ENCODE measurements at places on chromosomes 16 and 17.

- DNase-seq: no peak
These were observed 6.8 kb downstream of the CRISPLD2 start for GRCh38 chr16:84826558-84826941.

- DNase-seq: no peak
These were observed 12.2 kb upstream of the CBX4 start for GRCh38 chr17:79851461-79851817.

DNA sequence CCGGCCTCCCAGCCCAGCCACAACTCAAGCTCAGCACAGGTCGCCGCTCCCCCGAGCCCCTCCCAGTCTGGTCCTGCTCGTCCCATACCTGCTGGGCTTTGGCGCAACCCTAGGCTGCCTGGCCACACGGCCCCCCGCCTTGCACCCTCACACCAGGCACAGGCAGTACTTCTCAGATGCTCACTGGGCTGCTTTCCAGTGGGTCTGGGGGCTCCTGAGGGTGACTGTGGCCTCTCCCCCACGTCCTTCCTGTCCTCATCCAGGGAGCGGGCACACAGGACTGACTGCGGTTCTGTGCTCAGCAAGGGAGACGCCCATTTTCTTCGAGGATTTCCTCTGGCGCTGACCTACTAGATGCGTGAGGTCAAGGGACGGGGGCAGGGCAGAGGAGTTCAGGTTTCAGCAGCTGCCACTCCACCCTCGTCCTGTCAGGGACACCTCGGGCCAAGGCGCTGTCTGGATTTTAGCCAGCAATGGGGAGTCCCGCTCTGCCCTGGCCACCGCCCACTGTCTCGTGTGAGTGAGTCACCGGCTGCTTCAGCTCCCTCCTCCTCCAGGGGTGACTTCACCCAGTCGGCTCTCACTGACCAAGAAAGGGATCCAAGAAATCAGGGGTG, 115.8 kb downstream of the NPIPB11 start:
- DNase-seq: peak; percentile 6

GRCh38 chr16:27244363-27244755, 24.2 kb downstream of the NSMCE1 start:
- no peak for DNase-seq

DNA sequence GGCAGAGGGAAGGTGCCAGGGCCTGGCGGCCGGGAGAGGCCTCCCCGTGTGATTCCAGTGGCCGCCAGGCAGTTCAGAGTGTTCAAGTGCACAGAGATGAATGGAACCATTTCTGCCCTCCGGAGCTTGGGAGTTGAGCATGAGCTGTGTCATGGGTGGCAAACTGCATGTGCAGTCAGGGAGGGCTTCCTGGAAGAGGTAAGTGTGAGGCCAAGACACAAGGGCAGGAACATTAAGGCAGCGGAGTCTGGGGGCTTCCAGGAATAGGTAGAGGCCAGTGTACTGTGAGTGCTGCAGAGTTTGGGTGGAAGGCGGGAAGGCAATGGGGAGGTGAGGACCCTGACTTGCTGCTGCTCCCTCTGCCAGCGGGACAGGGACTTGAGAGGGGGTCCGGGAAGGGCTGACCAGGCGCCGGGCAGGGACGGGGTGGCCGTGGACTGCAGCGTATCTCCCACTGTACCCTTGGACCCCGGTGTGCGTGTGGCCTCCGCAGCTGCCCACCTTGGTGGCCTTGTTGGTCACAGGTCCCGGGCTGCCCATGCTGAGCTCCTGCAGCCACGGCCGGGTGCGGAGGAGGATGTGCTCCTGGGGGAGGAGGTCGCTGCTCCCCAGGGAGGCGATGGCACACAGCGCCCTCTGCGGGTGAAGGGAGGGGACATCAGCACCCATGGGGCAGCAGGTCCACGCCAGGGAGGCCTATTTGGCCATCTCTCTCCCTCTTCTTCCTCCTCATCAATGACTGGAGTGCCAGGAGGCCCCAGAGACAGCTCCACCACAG, 7.5 kb upstream of the CEP131 start:
- no peak for DNase-seq

DNA sequence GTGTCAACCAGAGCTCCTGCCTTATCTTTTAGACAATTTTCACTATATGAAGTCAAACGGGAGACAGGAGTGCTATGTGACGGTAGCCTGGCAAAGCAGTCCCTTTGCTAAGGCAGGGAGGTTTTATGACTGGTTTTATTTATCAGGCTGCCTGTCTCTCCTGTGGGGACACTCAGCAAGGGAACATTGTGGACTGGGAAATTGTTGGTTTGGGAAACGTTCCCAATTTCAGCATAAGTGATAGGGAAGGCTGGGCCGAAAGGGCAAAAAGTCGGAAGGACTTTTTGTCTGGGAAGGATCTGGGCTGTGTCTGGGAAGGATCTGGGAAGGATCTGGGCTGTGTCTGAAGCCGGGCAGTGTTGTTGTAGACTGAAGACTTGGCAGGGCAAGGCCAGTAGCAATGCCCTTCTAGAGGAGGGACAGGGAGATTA, 211.2 kb downstream of the PARN start:
- no peak for DNase-seq

DNA sequence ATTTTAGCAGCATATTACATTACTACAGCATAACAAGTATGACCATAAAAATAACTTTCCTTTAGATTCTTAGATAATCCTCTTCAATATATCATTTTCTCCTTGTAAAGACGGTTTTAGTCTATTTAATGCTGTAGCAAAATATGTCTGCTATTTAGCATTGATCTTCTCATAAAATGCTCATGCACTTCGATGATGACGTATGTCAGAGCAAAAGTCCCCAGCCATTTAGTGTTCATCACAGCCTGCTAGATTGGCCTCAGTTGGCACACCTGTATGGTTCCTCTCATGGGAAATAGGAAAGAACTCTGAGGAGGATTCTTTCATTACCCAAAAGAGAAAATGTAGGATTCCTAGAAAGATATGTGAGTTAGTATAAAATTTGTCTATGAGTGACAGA, 232.2 kb downstream of the MAP2K6 start:
- no peak for DNase-seq

DNA sequence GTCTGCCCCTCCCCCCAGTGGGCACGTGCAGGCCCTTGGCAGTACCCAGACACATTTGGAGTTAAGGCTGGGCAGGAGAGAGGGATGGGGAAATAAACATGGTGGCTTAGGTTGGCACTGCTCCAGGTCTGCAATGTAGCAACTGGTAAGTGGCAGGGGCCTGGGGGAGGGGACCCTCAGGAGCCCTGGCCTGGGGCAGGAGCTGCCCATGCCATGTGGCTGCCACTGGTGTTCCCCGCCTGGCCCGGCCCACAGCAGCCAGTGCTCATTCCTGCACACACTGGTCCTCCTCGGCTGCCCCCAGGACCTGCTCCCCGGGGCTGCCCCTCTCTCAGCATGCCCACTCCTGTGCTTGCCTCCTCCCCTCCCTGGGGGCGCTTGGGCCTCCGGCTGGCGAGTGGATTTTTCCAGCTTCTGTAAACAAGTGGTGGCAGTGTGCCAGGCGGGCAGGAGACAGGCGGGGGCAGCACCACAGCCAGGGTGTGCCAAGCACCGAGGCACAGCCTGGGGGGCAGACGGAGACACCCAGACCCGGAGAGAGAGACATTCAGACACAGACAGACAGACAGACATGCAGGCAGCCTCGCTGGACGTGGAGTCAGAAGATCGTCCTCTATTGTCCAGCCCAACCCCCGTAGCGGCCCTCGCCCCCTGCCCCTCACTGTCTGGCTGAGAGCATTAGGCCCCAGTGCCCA, 9.4 kb downstream of the THRA start:
- no peak for DNase-seq

GRCh38 chr16:15031586-15031985, 24.3 kb downstream of the NTAN1 start:
- DNase-seq: no peak

GRCh38 chr16:31427441-31428278, 500 bp downstream of the COX6A2 start:
- DNase-seq: peak; percentile 56

GRCh38 chr16:84226026-84226425, 13.8 kb downstream of the KCNG4 start:
- no peak for DNase-seq

DNA sequence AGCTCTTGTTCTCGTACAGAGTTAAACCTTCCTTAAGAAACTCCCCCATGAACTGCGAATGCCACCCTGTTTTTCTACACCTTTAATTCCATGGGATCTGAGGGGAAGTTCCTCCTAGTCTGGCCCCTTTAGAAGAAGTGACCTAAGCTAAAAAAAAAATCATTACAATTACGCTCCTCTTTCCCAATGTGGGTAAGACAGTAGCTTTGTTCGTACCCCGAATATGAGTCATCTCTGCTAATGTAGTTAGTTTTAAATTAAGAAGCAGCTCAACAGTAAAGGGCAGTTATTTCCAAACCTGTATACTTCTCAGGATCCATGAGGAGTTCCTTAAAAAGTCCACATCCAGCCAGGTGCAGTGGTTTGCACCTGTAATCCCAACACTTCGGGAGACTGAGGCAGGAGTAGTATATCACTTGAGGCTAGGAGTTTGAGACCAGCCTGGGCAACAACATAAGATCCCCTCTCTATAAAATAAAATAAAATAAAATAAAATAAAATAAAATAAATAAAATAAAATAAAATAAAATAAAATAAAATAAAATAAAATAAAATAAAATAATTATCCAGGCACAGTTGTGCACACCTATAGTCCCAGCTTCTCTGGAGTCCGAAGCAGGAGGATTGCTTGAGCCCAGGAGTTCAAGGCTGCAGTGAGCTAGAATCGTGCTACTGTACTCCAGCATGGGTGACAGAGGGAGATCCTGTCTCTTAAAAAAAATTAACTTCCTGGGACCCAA, 26.1 kb downstream of the RCVRN start:
- DNase-seq: no peak

DNA sequence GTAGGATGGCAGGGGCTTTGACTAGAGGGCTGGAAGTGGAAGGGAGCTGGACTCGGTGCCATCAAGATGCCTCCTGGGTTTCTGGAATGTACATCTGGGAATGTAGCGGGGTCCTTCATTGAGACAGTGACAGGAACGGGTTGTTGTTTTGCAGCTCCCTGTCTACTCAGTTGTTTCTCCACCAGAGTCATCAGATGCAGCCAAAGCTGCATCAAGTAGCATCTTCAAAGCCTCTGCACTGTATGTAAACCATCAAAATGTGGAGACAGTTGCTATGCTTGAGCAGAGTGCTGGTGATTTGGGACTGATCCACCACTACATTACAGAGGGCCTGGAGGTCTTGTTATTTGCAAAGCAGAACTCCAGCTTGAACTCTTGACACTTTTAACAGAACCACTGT, 25.1 kb upstream of the MEAK7 start:
- DNase-seq: no peak

GRCh38 chr16:22683730-22684573, 130.0 kb upstream of the HS3ST2 start:
- no peak for DNase-seq

DNA sequence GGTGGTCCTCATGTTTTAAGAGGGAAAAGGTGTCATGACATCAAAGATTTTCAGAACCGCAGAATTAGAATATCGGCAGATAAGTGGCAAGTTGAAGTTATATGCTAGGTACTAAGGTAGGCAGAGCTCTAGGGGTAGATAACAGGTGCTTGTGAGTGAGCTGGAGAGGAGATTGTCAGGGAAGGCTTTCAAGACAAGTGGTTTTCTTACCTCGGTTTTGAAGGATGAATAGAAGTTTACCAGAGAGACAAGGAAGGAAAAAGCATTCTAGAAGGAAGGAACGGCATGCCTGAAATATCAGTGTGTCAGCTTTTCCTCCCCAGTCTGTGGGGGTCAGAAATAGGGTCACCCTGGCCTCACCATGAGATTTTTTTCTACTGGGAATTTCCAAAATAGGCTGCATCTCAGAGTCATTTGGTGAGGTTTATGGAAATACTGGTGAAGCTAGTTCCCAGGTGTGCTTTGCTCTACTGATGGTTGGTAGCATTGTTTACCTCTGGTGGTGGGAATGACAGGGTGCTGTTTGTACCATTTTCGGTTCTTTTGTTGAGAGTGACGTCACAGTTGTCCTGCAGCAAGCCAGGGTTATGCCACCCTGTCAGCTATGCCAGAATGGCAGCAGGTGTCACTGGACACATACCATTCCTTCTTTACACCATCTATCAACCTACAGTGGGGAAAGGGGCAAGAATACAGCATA, 112.5 kb downstream of the MSI2 start:
- DNase-seq: no peak

DNA sequence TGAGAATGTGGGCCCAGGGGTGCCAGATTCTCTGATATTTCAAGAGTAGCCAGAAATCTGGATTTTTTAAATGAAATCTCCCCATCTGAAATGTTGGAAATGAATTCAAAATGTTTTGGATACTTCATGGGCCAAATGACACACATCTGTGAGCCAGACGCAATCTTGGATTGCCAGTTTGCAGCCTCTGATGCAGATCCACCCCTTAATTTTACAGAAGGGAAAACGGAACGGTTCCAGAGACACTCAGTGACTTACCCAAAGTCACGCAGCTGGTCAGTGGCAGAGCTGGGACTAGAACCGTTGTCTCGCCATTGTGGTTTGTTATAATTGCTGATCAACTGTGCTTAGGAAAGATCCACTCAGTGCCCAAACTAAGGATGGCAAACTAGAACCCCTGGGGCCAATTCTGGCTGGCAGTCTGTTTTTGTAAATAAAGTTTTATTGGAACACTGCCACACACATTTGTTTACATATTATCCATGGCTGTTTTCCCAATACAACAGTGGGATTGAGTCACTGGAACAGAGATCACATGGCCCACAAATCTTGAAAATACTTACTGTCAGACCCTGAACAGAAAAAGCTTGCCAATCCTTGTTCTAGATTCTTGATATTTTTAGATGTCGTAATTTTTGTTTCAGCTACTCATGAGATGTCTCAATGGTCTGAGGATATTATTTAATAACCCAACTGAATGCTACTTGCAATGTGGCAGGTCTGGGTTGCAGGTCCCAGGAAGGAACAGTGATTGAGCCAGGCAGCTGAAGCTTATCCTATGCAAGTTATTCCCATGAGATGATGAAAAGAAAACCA, 143.8 kb downstream of the AXIN2 start:
- DNase-seq: no peak

DNA sequence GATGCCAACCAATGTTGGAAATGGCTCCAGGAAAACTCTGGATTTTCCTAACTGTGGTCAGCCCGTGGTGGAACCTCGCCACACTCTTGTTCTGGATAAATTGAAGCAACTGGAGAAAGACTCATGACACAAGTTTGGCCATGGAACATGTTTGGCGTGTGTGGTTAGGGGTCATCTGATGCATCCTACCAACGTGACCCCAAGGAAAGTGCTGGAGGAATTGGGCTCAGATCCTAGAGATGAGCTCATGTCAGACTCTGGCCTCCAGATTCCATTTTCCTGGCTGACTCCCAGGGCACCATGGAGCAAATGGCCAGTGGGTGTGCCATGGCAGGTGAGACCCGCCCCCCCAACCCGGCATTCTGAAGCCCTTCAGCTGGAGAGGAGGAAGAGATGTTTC, 58.5 kb downstream of the CACNG5 start:
- no peak for DNase-seq

DNA sequence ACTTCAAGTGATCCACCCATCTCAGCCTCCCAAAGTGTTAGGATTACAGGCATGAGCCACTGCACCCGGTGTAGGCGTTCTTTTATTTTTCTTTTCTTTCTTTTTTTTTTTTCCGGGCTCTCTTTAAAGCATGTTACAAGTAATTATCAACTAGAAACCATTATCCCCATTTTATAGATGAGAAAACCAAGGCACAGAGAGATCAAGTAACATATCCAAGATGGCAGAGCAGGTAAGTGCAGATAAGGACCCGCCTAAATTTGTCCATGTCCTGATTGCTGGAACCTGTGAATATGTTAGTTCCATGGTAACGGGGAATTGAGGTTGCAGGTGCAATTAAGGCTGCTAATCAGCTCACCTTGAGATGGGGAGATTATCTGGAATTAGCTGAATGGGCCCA, 54.4 kb downstream of the MFSD11 start:
- no peak for DNase-seq

- no peak for DNase-seq
These were observed 158.1 kb downstream of the CHD9 start for GRCh38 chr16:53212893-53213223.
